ENCODE measurements at places on chromosomes 5 and 9.
A peak's percentile ranks its signal among the peaks of the same experiment; 100 is the strongest.

DNA sequence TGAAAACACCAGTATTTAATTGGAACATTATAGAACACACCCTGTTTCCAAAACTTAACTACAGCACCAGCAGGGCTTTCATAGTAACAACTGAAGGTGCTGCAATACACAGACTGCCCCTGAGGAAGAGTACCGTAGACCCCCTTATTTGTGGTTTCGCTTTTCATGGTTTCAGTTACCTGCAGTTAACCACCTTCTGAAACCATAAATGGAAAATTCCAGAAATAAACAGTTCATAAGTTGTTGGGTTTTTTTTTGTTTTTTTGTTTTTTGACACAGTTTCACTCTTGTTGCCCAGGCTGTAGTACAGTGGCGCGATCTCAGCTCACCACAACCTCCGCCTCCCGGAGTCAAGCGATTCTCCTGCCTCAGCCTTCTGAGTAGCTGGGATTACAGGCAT, 9.5 kb upstream of the GLDC start:
- DNase-seq, result no peak

- no peak for DNase-seq
Measured at GRCh38 chr5:181261320-181262049, 542 bp upstream of the TRIM52 start.

DNA sequence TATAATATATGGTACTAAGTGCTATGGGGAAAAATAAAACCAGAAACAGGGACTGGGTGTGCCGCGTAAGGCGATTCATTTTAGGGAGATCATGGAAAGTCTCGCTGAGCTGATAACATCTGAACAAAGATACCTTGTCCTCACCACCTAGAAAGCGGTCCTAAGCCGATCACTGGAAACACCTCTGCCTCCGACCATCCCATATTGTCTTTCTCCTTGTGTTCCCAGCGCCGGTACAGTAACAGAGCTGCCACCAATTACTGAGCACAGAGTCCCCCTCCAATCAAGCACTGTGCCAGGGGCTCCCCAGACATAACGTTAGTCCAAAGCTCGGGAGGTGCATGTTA, 704 bp downstream of the CCDC112 start:
- DNase-seq, result no peak

DNA sequence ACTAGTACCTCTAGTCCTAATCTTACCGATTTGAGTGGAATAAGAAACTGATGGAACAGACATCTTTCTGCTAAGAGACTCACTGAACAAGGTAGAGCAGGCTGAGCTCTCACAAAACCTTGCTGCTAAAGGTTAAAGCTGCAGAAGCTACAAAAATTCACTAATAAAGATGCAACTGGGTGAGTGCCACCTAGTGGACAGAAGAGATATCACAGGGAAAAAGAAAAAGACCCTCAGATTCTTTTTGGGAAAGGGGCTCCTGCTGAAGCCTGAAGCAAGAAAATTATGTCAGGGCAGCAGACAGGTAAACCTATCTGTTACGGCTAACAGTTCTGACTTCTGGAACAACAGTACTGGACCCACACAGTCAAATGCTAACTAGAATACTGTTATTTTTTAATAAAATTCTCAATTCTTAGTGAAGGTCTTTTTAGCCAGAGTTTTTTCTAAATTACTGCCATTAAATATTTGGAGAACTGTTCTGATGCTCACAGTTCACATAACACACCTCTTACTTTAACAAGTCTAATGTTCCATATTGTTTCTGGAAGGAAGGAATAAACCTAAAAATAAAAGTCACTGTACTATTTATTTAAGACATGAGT, 51.2 kb downstream of the DIAPH1 start:
- peak; percentile 26 for DNase-seq

GRCh38 chr9:92725266-92725545, 39.4 kb downstream of the BICD2 start:
- no peak for DNase-seq

DNA sequence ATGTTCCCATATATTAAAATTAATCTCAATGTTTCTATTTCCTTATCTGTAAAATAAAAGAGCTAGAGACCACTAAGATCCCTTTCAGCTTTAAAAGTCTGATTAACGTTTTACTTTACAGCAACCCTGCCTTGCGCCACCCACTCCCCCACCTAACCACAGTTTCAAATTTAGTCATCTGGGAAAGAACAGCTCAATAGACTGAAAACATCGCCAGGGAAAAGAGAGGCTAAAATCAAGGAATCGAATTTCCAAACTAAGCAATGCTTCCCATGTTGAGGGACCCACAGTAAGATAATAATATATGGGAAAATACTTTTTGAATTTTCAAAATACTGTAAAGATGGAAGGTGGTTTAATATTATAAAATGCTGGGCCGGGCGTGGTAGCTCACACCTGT, 6.6 kb downstream of the SAXO1 start:
- DNase-seq, result no peak

DNA sequence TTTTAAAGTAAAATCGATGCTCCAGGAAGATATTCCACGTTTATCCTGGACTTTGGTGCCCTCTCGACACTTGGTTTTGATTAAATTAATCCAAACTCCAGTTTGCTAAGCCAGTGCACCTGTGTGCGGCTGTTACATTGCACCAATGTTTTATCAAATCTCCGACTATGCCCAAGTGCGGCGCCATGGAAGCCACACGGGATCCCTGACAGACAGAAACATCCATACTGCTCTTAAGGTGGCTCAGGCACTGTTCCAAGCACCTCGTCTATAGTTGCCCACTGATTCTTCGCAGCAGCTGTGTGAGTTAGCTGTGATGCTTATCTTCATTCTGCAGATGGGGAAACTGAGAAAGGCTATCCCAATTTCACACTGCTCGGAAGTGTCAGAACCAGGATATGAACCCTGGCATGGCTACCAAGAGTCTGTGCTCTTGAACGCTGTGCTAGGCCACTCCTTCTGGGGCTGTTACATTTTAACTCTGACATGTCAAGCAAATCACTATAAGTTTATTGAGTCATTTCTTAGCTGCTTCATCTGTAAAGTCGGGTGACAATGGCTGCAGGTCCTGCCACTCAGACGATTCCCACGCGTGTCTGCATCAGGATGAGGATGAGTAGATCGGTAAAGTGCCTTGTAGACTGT, 113.0 kb downstream of the ADAMTS2 start:
- no peak for DNase-seq

- no peak for DNase-seq
Measured at GRCh38 chr9:105116052-105116868, 128.2 kb upstream of the SLC44A1 start.

DNA sequence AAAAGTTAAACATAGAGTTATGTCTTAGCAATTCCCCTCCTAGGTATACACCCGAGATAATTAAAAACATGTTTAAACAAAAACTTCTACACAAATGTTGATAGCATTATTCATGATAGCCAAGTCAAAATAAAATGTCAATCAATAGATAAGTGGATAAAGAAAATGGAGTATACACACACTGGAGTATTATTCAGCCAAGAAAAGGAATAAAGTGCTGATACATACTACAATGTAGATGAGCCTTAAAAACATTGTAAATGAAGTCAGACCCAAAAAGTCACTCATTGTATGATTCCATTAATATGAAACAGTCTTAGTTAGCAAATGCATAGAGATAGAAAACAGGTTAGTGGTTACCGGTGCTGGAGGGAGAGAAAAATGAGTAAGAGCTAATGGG, 34.3 kb upstream of the SHB start:
- DNase-seq, result no peak

DNA sequence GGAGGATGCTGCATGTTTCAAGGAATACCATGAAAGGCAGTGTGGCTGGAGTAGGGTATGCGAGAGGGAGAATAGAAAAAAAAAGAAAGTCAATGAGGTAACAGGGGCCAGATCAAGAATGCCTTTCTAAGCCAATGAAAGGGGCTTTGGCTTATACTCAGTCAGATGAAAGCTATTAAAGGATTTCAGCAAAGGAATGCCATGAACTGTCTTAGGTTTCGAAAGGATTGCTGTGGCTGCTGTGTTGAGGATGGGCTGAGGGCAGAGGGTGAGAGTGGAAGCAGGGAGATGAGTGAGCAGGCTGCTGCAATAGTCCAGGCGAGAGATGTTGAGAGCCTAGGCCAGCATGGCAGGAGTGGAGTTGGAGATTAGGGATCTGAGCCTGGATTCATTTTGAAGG, 135.4 kb upstream of the CKMT2 start:
- no peak for DNase-seq

GRCh38 chr9:87601176-87601575, 103.5 kb downstream of the DAPK1 start:
- no peak for DNase-seq

- peak; percentile 2 for DNase-seq
Measured at GRCh38 chr9:33151007-33151557, 16.1 kb downstream of the B4GALT1 start.

DNA sequence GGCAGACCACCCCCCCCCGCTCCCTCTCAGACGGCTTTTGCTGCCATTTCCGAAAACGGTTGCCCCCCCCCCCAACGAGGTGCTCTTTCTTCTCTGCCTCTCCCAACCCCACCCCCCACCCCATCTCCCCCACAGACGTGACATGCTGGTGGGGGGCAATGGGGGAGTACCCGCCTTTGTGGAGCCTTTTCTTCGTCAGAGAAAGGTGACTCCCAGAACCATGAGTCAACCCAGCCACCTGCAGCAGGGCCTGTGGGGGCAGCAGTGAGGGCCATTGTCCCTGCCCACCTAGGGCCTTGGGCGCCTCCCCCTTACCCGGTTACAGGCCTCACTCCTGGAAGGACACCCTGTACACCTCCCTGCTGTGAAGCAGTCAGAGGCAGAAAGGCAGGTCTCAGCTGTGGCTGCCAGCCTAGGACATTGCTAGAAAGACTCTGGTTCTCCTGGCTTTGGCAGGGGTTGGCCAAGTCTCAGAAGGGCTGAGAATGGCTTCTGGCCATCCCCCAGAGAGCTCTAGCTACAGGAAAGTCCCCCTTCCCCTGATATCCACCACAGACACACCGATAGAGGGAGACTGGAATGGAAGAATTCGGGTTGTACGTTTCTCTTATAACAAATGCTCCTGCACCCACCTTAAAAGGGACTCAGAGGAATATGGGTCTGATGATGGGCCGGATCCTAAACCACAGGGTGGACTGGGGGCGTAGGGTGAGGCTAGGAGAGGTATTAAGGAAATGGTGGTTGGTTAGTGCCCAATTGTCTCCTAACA, 2.2 kb downstream of the DNAJB5 start:
- no peak for DNase-seq

- DNase-seq, result no peak
Measured at GRCh38 chr9:74663439-74663838, 166.3 kb downstream of the RORB start.

DNA sequence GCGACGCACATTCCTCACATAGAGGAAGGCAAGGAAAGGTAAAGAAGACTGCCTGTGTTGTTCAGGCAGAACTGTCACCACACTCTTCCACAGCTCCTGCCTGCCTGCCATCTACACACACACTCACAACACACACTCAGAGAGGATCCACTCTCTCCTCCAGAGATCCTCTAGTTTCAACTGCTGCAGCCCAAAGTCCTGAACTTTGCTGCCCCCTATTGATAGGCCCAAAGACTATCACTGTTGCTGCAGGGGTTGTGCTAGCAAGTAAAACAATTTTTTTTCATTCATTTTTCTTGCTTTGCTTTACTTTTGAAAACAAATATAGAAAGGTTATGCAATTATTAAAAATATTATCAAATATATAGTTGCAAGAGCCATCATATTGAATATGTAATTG, 5.9 kb upstream of the CFAP90 start:
- peak; percentile 61 for DNase-seq

DNA sequence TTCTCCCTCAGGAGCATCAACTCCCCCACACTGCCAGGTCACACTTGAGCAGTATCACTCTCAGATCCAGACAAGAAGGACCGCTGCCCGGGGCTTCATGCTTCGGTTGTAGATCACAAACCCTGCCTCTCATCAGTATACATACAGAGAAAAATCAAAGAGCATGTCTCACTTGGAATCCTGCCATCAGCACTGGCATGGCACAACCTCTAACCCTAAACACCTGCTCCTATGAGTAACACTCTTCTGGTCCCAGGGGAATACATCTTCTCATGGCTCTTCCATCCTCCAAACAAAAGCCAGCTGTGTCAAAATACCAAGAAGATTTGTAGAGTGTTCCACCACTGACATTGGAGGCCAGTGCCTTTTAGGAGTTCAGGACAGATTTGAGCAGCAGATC, 84.8 kb upstream of the MIER3 start:
- no peak for DNase-seq

DNA sequence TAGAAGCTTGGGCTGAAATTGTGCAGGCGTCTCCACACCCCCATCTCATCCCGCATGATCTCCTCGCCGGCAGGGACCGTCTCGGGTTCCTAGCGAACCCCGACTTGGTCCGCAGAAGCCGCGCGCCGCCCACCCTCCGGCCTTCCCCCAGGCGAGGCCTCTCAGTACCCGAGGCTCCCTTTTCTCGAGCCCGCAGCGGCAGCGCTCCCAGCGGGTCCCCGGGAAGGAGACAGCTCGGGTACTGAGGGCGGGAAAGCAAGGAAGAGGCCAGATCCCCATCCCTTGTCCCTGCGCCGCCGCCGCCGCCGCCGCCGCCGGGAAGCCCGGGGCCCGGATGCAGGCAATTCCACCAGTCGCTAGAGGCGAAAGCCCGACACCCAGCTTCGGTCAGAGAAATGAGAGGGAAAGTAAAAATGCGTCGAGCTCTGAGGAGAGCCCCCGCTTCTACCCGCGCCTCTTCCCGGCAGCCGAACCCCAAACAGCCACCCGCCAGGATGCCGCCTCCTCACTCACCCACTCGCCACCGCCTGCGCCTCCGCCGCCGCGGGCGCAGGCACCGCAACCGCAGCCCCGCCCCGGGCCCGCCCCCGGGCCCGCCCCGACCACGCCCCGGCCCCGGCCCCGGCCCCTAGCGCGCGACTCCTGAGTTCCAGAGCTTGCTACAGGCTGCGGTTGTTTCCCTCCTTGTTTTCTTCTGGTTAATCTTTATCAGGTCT, at the start of gene C9orf72:
Gene C9orf72 (minus strand): TSS at position 564 of the 716 bp plus-strand sequence. CDS start 6,361 bp downstream, outside the sequence.
- peak; percentile 89 for DNase-seq

DNA sequence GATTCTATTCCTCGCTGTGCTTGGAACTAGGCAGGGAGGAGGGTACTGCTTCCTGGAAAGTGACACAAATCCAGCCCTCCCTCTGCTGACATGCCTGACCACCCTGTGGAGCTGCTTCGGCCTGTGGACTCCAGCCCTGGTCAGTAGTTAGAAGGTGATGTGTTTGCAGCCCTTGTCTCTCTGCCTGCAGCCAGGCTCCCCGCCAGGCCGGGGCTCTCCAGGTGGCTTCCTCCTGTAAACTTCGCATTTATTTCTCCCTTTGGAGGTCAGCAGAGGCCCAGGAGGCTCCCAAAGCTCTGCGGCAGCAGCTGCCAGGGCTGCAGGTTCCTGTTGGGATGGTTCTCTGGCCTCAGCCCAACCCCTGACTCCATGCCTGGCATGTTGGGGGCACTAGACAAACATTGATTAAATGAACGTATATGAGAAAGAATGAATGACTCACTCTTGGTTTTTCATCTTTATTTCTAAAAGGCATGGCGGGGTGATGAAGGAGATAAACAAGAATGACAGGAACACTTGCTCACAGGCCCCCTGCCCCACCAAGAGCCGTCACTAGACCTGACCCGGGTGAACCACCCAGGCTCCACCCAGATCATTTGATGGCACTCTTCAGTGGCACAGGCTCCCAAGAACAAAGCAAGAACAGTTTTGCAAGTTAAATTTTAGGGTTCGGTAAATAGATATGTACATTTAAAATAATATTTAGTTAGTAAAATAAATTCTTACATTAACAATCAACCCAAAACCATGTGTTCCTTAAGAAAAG, 8.4 kb upstream of the IRX2 start:
- DNase-seq, result no peak

Data from NCI-H1417 (cell line).